Stimulated activated CD8-positive, alpha-beta memory T cell treated with anti-CD3 and anti-CD28 coated beads, Interleukin-15, amount 100 ng/mL, for 4 hours (primary cell): ENCODE measurements at places on chromosomes 5 and 9.

GRCh38 chr5:177963966-177964365 lies 32.1 kb downstream of the PROP1 start:
- no peak for DNase-seq

DNA sequence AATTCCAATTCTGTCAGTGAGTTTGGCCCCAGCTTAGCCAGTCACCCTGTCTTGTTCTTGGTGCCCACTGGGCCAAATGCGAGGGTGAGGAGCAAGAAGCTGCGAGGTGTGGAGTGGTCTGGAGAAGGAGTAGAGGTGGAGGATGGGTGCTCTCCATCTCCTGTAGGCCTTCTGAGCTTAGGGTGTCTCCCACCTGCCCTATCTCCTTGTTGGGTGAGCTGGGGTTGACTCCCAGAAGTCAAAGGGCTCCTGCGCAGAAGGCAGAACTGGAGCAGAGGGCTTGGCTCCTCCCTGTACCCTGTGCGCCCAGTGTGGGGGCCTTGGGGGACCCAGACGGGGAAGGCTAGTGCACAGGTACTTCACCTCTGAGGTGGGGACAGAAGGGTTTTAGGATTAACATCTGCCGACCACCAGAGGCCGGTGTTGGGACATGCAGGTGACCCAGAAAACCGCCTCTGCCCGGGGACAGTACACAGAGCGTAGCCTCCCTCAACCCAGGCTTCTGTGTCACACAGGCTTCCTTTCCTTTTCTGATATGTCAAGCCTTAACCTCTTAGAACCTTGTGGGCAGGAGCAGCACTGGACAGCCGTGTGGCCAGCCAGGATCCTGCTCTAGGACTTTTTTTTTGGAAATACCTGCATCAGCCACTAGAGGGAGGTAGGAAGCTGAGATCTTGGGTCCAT lies 16.9 kb downstream of the IL5 start:
- no peak for DNase-seq

DNA sequence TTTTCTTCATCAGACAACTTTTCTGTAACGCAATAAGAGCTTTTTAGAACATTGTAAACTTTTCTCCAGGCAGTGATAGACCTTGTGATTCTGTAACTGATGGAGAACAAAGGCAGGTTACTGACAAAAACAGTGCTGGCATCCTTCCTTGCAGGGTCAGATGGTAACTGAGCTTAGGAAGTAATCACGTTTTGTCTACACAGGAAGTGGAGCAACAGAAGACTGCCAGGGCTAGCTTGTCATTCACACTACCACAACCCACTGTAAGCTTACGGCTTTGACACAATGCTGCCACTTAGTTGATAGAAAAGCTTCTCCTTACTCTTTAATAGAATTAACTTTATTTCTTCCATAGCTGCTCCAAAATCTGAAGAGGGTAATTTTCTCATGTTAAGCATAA lies 46.8 kb downstream of the FBN2 start:
- no peak for DNase-seq

GRCh38 chr5:1181451-1182359 lies 19.7 kb upstream of the SLC6A19 start:
- no peak for DNase-seq

- DNase-seq = no peak
Measured at GRCh38 chr5:124297826-124298225, 448.6 kb downstream of the ZNF608 start.

DNA sequence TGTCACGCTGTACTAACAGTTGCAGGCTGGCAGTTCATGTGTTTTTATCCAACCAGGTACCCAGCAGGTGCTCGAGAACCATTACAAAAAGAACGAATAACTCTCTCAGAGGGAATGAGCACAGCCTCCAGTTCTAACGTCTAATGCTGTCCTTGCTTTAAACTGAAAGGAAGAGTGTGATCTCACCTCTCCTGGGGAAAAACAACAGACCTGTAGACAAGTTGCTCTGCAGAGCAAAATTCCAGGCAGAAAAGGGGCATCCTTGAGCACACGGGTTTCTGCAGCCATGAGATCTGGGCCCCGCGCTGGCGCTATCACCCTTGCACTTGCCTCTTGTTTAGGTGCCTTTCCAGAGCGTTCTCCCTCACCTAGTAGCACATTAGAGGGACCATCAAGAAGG lies 92.5 kb upstream of the DNAH5 start:
- DNase-seq = no peak

GRCh38 chr9:81427870-81428269 lies 261.5 kb downstream of the TLE1 start:
- DNase-seq = no peak
